SW 1271 (cell line): ENCODE measurements at places on chromosomes 11 and 22.

- no peak for DNase-seq
Measured at GRCh38 chr11:106447631-106448191, 370.2 kb downstream of the AASDHPPT start.

GRCh38 chr11:96282625-96283220 is 60.3 kb downstream of the MAML2 start:
- no peak for DNase-seq

DNA sequence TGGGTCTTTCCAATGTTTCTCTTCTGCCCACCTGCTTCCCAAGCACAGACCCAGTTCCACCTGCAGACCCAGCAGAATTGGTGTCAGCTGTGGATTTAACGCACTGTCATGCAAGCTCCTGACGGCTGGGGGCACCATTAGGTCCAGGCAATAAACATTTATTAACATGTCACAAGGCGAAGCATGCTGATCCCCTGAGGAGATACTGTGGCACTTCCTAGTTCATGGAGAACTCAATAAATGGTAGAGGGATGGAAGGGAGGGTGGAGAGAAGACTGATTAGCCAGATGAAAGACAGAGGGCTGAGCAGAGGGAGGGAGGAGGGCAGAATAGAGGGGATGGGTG is 68.3 kb upstream of the TSPAN18 start:
- no peak for DNase-seq

GRCh38 chr22:36104435-36104834 is 56.1 kb downstream of the APOL3 start:
- DNase-seq, result no peak

DNA sequence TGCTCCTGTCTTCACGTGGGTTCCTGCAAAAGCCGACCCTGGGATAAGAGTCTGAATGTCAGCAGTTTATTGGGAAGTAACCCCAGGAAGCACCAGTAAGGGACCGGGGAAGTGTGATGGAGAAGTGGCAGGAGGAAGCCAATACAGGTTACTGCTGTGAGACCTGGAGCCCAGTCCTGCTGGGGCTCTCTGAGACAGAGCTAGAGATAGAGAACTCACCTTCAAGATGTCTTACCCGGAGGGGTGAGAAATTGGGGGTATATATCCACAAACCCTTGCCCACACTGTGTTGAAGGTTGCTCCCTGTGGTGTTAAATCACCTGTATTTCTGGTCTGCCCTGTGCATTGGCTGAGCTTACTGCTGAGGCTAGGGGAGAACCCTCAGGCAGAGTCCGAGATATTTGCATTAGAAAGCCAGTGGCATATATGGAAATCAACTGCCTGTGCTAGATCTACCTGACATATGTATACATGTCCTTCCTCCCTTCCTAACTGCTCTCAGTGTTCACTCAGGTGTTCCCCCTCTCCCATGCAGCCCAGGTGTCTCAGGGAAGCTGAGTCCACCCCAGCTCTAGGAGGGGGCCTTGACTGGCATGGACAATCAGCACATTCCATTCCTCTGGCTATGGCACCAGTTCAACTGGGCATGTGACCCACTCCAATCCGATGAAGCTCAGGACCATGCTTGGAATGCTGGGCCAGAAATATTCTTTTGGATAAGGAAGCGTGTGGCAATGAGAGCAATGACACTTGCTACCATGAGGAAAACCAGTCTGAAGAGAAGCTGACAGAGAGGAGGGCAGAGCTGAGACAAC is 6.8 kb upstream of the MICAL2 start:
- DNase-seq, result no peak

DNA sequence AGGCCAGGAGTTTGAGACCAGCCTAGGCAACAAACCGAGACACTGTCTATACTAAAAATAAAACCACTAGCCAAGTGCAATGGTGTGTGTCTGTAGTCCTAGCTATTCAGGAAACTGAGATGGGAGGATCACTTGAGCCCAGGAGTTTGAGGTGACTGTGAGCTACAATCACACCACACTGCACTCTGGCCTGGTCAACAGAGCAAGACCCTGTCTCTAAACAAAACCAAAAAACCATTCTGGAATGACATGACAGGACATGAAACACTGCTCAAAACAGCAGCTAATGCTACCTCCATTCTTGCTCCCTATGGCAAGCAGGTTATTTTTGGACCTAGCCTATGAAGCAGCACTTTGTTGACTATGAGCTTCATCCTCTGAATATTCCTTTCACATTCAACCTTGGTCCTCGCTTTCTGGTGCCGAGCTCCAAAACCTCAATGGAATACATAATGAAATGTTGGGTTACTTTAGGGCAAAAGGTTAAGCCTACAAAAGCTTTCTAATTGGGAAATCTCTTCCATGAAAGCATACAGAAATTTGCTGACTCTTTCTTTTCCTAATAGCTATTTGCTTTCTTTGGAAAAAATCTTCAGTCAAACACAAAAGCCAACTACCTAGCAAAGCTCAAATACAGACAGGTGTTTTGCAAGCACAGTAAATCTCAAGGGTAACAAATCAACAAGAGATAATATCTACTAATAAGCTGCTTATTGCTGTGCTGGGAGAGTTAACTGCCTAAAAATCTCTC is 21.1 kb downstream of the SIK3 start:
- no peak for DNase-seq

DNA sequence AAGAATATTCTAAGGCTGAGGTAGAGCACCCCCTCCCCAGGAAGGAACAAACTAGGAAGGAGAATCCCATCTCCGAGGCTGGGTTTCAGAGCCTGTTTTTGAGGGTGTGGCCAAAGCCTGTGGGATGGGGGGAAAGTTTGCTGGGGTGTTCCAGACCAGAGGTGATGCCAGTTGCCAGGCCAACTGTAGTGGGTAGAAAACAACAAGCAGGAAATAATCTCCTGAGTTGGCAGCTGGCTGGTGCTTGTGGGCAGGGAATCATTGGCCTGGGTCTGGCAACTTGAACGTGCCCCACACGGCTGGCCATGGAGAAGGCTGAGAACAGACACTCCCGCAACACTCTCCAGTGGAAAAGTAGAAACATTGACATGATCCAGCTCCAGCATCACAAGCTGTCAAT is 385.6 kb downstream of the ETS1 start:
- DNase-seq, result no peak

DNA sequence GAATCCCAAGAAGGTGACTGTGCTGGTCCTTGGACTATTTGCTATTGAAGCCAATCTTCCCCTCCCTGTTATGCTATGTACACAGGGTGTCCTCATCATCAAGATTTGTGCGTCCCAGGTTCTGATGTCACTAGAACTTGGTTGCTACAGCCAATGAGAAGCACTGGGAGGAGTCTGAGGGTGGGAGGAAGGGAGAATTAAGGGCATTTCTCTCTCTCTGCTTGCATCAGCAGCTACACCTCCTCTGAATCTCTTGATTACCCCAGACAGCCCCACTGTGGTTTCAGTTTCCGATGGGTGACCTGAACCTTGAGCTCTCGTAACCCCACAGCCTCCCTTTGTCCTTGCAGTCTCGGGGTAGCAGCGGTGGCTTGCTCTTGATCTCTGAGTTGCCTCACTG is 212.4 kb upstream of the SESN3 start:
- DNase-seq, result no peak

DNA sequence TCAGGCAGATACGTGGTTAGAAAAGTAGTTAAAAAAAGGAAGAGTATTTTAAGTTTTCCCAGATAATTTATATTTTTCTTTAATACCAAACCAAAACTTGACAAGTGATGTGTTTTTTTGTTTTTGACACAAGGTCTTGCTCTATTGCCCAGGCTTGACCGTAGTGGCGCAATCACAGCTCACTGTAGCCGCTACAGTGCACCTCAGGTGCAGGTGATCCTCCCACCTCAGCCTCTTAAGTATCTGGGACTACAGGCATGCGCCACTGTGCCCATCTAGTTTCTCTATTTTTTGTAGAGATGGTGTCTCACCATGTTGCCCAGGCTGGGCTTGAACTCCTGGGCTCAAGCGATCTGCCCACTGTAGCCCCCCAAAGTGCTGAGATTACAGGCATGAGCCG is 92.5 kb downstream of the MTMR3 start:
- no peak for DNase-seq

- no peak for DNase-seq
Measured at GRCh38 chr11:60835534-60835846, 6.4 kb upstream of the CCDC86 start.

DNA sequence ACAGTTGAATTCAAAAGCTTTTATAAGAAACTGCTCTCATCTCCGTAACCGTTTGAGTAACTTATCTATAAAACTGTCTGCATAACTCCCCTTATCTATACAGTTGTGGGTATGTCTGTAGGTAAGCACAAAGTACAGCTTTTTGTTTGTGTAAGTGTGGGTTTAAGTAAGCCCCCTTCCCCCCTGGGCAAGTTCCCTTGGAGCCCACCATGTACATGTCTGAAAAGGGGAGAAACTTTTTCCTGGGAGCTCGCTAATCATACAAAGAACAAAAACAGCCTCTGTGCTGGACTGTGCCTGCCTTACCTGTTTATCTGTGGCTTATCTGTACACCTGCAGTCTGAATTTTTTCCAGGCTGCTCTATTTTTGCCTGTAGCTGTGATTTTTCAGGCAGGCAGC is 36.3 kb upstream of the TMEM45B start:
- no peak for DNase-seq

DNA sequence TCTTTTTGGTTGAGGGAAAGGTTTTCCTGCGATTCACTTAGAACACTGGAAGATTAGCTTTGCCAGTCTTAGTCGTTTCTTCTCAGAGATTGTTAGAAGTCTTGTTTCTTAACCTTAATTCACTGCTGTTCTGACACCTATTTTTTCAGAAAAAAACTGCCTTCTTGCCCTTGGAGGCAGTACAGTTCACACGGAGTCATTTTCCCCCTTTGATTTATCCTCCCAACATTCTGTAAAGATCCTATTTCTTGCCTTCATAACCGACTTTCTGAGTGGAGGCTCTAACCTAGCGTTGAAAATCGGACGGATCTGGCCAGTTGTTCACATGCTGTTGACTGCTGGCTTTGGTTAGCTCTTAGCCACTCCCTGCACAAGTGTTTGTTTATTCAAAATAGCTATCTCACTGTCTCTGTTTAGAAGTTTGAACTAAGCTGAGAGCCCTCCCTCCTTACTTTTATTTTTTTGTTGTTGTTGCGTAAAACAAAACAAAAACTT is 737 bp downstream of the BCL2L13 start:
- DNase-seq, result no peak

DNA sequence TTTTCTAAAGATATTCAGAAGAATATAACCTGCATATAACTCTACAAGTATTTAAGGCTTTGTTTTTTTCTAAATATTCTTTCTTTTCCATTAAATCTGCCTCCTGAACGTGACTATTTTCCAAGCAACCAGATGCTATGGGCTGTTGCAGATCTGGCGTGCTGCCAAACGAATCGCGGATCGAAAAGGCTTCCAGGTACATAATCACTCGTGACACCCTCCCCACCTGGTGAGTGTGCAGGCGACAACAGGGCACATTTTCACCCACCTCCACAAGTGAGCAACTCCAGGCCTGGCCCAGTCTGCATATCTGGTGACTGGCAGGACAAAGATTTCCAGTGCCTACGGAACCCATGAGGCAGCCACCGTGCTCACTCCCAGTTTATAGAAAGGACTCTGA is 660.1 kb downstream of the OPCML start:
- DNase-seq, result no peak

DNA sequence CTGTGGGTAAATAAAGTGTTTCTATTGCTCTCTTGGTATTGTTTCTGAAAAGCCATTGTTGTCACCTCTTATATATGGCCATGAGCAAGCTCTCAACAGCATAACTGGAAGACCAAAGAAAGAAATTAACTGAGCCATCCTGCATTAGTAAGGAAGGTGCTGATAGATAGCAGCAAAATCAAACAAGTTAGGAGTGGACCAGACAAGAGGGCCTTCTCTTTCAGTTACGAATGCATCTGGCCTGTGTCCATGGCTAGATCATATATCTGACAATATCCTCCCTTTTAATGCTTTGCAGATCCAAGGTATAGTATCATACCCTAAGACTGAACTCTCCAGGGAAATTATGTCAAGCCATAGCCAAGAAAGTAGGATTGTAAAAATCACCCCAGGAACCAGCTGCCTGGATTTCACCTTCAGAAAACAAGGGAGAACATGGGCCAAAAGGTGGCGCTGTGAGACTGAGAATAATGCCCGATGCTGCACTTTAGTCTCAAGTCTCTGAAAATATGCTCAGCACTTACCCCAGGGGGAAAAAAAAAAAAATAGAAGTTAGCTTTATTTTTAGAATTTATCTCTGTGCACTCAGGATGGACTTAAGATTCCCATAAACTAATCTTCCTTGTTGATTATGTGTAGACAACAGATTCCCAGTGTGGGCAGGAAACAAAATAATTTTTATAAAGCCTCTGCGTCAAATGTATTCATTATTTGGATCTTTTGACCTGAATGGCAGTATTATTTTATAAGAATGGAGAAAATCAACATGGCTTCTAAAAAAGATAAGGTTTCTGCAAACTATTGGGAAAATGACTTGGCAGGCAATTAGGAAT is 415.1 kb downstream of the ETS1 start:
- peak; percentile 23 for DNase-seq

DNA sequence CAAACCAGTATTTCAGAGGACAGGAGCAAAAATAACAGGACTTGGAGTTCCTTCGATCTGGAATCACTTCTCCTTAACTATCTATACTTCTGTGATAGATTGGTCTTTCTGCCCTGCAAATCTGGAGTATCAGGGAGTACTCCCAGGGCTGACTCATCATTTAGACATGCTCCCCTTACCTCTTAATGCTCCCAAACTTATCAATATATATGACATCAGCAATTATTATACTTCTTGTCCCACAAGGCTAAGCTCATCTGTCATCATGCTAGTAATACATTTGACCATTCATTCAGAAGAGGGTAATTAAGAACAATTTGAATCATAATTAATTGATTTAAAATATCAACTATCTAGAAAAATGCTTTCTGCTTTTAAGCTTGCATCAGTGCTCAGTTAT is 163.8 kb downstream of the SWAP70 start:
- DNase-seq, result no peak

- peak; percentile 55 for DNase-seq
Measured at GRCh38 chr11:62791501-62792201, at the start of gene TMEM223. Gene TMEM223, minus strand, starts transcription at chr11:62792006. Its CDS starts 12 bp downstream, at chr11:62791994.

GRCh38 chr11:68121067-68121899 is at the start of gene CHKA:
Gene CHKA, minus strand, starts transcription at chr11:68121388. Its CDS starts 211 bp downstream, at chr11:68121177.
- peak; percentile 87 for DNase-seq

DNA sequence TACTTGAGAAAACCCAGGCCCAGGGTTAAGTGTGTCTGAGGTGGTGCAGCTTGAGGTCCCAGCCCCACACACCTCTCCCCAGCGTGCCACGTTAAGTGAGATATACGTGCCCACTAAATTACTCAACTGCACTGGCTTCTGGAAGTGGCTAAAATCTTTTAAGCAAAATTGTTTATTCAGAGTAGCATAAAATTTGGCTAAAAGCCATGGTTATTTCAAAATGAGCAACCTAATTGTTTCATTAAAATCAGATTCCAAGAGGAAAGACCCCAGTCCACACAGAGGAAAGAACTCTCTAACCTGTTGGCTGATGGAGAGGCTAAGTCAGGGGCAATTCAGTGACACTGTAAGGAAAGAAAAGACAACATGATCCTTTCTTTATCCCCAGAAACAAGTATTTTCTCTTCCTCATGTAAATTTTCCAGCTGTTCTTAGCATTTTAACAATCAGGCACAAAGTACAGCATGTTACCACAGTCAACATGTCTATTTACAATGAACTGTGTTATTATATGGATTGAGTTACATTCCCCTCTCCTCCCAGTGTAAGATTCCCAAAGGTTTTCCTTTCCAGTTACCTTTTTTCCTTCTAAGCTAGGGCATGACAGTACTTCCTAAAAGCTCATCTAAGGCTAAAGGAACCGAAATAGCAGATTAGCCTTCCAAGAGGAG is 26.6 kb downstream of the NUP50 start:
- no peak for DNase-seq

GRCh38 chr11:46710821-46711269 is 8.2 kb upstream of the F2 start:
- no peak for DNase-seq
